ENCODE measurements at places on chromosomes 13 and 19.

DNA sequence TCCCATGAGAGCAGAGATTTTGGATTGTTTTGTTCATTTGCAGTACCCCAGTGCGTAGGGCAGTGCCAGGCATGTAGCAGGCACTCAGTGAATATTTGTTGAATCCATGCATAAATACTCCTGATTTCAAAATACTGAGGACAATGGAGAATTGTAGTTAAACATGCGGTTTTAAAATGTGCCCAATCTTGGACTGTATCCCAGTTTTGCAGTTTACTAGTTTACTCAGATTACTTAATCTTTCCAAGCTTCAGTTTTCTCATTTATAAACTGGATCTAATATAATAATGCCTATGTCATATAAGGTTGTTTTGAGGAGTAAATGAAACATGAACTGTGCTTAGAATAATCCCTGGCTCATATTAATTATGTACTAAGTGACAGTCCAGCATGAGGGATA, 39.0 kb downstream of the RCBTB2 start:
- DNase-seq: peak; percentile 66

DNA sequence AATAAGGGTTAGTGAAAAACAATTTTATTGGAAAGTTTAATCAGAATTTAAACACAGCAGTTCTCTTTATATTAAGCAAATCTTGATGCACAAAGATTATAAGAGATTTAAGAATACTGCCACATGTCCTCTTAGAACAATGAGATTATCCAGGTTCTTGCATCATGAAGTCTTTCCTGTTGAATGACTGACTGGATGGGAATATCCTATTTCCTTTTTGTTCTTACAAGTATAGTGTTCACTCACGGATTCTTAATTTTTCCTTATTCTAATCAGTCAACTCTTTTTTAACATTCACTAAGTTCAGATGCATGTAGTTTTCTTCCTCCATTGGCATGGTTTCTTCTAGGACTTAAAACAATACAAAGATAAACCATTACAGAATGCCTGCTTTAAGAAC, 10.1 kb downstream of the URI1 start:
- DNase-seq: no peak

DNA sequence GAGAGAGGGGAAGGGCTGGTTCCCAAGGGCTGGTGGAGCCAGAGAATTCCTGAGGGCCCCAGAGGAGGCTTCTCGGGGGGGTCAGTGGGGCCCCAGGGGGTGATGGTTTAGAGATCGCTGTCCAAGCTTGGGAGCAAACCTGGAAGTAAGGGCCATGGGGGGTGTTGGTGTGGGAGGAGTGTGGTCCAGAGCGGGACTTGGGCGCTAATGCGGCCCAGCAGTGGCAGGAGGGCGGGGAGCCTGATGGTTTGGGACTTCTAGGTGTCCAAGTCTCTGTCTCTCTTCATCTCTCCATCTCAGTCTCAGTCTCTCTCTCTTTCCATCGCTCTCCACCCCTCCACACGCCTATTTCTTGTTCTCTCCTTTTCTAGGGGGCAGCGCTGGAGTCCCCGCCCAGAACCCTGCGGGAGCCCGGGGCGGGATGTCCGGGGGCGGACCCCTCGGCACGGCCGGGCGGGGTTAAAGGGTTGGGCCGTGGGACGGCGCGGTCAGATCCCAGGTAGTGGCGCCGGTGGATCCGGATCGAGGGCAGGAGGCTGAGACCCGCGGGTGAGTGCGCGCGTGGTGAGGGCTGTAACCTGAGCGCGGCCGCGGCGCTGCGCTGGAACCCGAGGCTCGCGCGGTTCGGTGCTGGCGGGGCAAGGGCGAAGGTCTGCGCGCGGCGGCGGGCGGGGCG, at the start of gene CYP4F22:
CYP4F22 (plus strand) TSS at position 491 of the 676 bp plus-strand sequence. CDS start 16,812 bp downstream, outside the sequence.
- no peak for DNase-seq

GRCh38 chr19:10293637-10294367, 4.0 kb downstream of the ICAM5 start:
- DNase-seq: no peak

- no peak for DNase-seq
Measured at GRCh38 chr19:36136964-36137686, 2.7 kb upstream of the CAPNS1 start.

DNA sequence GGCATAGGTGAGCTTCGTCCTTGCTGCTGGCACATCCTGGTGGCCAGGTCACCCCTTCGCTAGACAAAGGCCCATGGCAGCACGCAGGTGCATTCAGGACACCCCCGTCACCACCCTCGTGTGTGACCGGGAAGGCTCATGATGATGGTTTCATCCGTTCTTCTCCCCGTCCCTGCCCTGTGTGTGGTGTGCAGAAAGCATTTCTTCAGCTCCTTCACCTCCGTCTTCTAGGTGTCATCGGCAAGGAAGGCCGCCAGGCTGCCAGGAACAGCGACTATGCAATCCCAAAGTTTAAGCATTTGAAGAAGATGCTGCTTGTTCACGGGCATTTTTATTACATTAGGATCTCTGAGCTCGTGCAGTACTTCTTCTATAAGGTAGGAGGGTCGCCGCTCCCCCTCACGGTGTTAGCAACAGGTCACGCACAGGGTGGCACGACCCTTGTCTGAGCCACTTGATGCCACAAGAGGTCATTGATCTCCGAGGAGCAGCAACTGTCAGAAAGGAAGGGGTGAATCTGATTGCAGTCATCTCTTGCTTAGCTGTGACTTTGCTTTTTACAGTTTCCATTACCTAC, 111.0 kb upstream of the MCF2L start:
- DNase-seq: no peak

GRCh38 chr19:40147693-40148347, 43.4 kb upstream of the MAP3K10 start:
- DNase-seq: no peak

DNA sequence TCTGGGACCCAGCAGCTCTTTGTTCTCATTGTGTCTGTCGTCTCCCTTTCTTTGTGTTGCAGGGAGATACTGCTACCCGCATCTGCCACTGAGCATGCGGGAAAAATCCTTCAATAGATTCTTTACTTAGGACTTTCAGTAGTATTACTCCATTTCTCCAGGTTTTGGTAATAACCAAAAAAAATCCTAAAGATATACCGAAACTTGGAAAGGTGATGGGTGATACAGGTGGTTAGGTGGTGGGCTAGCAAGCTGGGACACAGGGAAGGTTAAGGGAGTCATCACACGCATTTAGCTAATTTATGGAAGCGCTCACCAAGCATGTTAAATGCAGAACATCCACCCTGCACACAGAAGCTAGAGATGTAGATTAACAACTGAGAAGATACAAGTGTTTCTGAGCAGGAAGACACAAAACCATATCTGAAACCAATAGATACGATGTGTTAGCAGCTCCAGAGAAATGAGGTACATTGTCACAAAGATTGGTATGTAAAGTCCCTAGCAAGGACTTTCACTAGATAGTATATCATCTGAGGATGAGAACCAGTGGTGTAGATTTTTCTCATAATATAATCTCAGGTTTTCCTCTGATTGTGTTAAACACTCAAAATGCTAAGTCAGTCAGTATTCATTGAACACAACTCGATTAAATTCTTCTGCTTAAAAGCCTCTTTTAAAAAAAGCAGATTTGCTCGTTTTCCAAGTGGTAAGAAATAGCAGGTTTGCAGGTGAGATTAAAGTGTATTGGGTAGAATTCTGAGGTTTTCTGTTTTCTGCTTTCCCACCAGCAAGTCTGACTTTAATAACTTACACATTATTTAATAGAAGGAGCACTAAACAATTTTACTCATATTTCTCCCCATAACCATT, 1.2 kb upstream of the SLAIN1 start:
- DNase-seq: peak; percentile 78

DNA sequence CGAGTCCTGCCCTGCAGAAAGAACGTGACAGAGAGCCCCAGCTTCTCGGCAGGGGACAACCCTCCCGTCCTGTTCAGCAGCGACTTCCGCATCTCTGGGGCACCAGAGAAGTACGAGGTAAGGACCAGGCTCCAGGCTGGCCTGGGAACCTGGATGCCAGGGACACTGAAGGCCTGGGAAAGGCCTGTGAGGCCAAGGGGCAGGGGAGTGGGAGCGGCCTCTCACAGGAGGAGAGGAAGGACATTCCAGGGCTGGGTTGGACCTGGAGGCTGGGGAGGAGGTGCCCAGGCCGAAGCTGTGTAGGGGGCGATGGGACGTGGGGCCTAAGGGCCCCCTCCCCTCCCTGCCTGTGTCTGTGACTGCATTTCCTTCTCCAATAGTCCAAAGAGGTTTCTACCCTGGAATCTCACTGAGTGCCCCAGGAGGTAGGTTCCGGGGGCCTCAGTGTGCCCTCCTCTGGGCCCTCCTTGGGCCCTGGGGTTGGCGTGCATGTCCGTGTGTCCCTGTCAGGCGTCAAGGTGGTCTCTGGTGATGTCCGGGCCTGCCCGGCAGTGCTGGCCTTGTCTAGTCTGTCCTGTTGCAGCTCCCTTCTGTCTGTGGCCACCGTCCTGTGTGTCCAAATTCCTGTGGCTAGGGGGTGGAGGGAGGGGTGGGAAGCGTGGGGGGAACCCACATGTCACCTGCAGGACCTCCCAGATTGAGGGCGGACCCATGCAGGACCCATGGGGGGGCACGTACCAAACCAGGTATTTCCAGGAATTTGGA, 16.9 kb upstream of the CD22 start:
- no peak for DNase-seq

DNA sequence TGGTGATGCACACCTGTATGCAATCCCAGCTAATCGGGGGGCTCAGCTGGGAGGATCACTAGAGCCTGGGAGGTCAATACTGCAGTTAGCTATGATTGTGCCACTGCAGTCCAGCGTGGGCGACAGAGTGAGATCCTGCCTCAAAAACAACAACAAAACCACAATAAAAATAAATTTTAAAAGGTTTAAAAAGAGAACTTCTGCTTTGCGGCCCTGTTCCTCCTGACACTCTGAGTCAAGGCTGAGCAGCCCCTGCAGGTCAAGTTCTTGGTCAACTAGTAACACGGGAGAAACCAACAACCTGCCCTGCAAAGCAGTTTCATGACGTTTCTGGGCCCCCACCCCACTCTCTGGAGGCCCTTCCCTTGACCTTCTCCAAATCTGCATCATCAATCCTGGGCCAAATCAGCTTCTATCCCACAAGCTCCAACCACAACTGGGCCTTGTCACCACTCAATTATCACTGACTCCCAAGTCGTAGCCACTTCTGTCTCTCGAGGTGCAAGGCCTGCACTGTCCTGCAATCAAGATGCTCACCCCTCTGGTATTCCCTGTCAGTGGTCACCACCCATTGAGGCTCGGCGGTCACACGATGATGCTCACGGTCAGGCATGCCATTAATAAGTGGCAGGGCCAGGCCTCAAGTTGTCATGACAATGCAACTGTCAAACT, 7.5 kb downstream of the ELAVL1 start:
- no peak for DNase-seq

DNA sequence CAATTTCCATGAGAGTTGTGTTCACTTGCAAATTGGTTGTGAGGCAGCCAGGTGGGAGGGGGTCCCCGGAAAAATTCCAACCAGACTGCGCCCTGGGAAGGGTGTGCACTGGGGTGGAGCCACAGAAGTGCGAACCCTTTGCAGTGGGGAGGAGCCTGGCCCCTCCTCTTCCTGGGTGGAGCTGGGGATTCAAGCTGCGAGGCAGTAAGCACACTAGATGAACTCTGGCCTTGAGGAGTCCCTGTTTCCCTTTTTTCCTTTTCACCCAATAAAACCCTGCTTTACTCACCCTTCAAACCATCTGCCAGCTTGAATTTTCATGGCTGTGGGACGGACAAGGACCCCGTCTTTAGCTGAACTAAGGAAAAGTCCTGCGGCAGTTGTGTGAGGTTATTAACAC, 31.0 kb upstream of the MBNL2 start:
- peak; percentile 57 for DNase-seq

GRCh38 chr13:51576754-51577153, 7.5 kb upstream of the WDFY2 start:
- no peak for DNase-seq

GRCh38 chr13:44934724-44935123, 54.5 kb downstream of the NUFIP1 start:
- no peak for DNase-seq

DNA sequence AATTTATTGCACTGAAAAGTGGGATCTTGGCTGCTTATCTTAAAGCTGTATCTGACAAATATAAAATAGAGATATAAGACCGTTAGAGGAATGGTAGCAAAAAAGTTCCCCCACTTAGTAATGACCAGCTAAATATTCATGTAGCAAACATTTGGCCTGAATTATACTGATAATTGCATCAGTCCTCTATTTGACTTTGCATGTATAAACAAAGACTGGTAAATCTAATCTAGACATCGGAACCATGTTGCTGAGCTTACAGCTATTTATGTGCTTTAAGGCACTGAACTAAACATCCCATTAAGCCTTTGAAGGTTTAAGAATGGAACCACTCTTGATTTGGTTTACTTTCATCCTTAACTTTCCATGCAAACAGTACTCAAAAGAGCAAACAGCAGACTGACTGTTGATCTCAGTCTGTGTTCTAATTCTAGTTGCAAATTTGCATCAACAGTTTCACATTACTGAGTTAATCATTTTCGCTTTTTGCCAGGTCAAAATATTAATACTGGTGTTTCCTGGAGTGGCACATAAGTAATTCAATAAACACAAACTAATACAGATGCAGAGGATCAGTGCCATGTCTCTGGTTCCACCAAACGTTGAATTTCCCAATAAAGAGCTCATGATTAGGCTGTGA, 203.5 kb upstream of the HTR2A start:
- DNase-seq: no peak

- DNase-seq: no peak
Measured at GRCh38 chr13:79389026-79389425, 17.0 kb downstream of the RBM26 start.

DNA sequence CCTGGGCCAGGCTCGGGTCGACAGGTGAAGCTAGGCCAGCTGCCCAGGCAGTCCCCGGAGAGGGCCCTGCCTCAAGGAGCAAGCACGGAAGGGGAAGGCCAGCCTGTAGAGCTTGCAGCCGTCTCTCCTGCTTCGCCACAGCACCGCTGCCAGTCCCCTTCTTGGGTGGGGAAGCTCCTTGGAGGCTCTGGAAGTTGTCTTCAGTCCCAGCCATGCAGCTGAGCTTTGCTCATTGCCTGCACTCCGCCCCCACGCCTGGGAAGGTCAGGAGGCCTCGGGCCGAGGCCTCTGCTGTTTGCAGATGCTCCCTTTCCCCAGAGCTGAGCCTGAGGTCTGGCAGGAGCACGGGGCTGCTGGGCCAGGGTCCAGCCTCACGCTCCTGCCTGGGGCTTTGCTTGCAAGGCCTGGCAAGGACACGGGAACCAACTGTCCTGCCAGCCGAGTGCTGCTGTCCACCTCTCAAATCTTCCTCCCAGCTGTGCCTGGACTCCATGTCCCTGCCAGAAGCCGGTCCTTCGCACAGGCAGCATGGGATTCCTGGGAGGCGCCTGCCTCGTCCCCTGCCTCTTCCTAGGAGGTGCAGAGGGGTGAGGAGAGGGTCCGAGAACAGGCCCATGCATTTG, 13.3 kb downstream of the PLEKHF1 start:
- peak; percentile 53 for DNase-seq

GRCh38 chr13:44848920-44849676, 140.2 kb downstream of the NUFIP1 start:
- peak; percentile 7 for DNase-seq

DNA sequence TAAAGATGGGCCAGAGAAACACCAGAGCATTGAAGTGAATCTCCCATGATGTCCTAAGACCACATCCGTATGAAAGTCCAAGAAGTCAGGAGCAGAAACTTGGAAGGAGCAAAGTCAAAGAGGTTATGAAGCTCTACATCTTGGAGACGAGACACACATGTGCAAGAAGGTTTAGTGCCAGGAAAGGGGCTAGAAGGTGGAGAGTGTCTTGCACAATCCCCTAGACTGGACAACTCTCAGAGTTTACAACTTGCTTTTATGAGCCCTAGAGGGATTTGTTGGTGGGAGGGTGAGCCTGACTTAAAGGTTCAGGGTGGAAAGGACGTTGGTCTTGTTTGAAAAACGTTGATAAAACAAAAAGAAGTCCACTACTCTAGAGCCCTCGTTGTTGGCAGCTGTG, 150.6 kb downstream of the GPC6 start:
- DNase-seq: no peak

Measured in globus pallidus (tissue), 1 donor.